ENCODE measurements at places on chromosomes 5 and 9. TPM values are rescaled to one million over a fixed set of nuclear protein-coding genes. Genes with fewer than 3 reads are reported as not detected.

TTC39B gene
- 31.6 TPM for total RNA-seq

CENPP gene
- 3.9 TPM for total RNA-seq

ZFP2 gene
- 0.94 TPM for total RNA-seq

FOXD4L6 gene
- total RNA-seq, result not detected

CKMT2 gene
- 2.7 TPM for total RNA-seq

TIMD4 gene
- total RNA-seq, result not detected

SLC25A48 gene
- total RNA-seq, result not detected

UBLCP1 gene
- total RNA-seq, result 23.1 TPM

SOHLH1 gene
- total RNA-seq, result not detected

MARCOL gene
- not detected for total RNA-seq

FBXW2 gene
- total RNA-seq, result 82.1 TPM

IL31RA gene
- not detected for total RNA-seq

MATR3 gene
- 264 TPM for total RNA-seq

SPAAR gene
- total RNA-seq, result 11.3 TPM

OR13C5 gene
- total RNA-seq, result not detected

MAST4 gene
- total RNA-seq, result 65.5 TPM

GGTA1 gene
- total RNA-seq, result 7.4 TPM

MYMK gene
- not detected for total RNA-seq

CTNND2 gene
- total RNA-seq, result 12.4 TPM

FLT4 gene
- total RNA-seq, result 11.7 TPM

HTR4 gene
- total RNA-seq, result not detected

RASEF gene
- total RNA-seq, result 15.8 TPM

ORM2 gene
- total RNA-seq, result not detected

NOL6 gene
- 17.8 TPM for total RNA-seq

HMCN2 gene
- 1.2 TPM for total RNA-seq

OR1J2 gene
- not detected for total RNA-seq

TMEM215 gene
- not detected for total RNA-seq

RASGEF1C gene
- not detected for total RNA-seq

ADAMTS12 gene
- total RNA-seq, result 4.9 TPM

DMRTA1 gene
- total RNA-seq, result 5.7 TPM

HSPA4 gene
- total RNA-seq, result 57.9 TPM

ARID3C gene
- not detected for total RNA-seq

GPR150 gene
- not detected for total RNA-seq

CDKN2B gene
- total RNA-seq, result 90.6 TPM

CCDC171 gene
- total RNA-seq, result 16.8 TPM

ANKRD34B gene
- total RNA-seq, result 0.47 TPM

LHX6 gene
- 11.3 TPM for total RNA-seq

WNT8A gene
- total RNA-seq, result not detected

WDR38 gene
- total RNA-seq, result 23.1 TPM

SPINK4 gene
- not detected for total RNA-seq

OMD gene
- 8.1 TPM for total RNA-seq

SLC36A2 gene
- total RNA-seq, result not detected

MELK gene
- not detected for total RNA-seq

ANKRD20A1 gene
- 0.98 TPM for total RNA-seq

MPDZ gene
- total RNA-seq, result 13.6 TPM

DAPK1 gene
- total RNA-seq, result 262 TPM

HK3 gene
- total RNA-seq, result 106 TPM

CYLC2 gene
- total RNA-seq, result not detected

DCP2 gene
- 111 TPM for total RNA-seq

CTSV gene
- total RNA-seq, result not detected

SPAG8 gene
- total RNA-seq, result 2.5 TPM

CCL27 gene
- total RNA-seq, result 32.5 TPM

WDR55 gene
- 44.0 TPM for total RNA-seq

CXCL14 gene
- total RNA-seq, result not detected

SAXO1 gene
- total RNA-seq, result not detected

ENHO gene
- not detected for total RNA-seq

ADGRD2 gene
- not detected for total RNA-seq

ACOT12 gene
- not detected for total RNA-seq

PCDHB15 gene
- total RNA-seq, result 1.4 TPM

All from upper lobe of left lung (tissue), 6 donors.